H1 (cell line): ENCODE measurements at places on chromosomes 7 and 10. TPM values are rescaled to one million over a fixed set of nuclear protein-coding genes. Genes with fewer than 3 reads are reported as not detected.

- no peaks in the 10 kb centered on the region for H3K36me3 ChIP-seq
- peak; percentile 34 for DNase-seq
- no peak overlapping the region for H3K4me3 ChIP-seq
- no peak overlapping the region for H3K27ac ChIP-seq
- H3K27me3 ChIP-seq = no peaks in the 10 kb centered on the region
Measured at GRCh38 chr10:86963341-86963919, 4.9 kb upstream of the ADIRF start.

PSMC2 gene
- 139 and 141 TPM in 2 replicates for total RNA-seq

DNA sequence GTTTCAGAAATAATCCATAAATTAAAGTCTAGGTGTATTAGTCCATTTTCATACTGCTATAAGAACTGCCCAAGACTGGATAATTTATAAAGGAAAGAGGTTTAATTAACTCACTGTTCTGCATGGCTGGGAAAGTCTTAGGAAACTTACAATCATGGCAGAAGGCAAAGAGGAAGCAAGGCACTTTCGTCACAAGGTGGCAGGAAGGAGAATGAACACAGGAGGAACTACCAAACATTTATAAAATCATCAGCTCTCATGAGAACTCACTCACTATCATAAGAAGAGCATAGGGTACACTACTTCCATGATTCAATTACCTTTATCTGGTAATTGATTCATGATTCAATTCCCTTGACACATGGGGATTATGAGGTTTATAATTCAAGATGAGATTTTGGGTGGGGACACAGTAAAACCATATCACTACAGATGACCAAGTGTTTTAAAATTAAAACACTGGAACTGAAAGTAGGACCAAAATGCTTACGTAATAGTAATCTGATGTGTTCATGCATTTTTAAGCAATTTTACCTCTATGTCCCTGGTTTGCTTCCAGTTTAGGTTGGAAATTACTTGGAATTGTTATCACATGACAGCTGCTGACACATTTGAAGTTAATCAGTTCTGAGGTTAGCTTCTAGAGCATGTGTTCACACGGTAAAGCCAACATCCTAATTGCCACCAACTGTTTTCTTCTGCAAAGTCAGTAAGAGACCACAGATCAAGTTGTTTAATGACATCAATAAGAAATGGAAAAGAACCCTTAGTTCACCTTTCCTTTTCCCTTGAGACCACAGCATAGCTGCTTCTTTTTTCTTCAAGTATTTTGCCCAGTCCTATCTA, 48.4 kb upstream of the SEMA3C start:
- no peak for DNase-seq
- H3K4me1 ChIP-seq = no peaks in the 10 kb centered on the region
- no peaks in the 10 kb centered on the region for H3K27me3 ChIP-seq
- no peaks in the 10 kb centered on the region for H3K36me3 ChIP-seq
- no peak overlapping the region for H3K27ac ChIP-seq

DNA sequence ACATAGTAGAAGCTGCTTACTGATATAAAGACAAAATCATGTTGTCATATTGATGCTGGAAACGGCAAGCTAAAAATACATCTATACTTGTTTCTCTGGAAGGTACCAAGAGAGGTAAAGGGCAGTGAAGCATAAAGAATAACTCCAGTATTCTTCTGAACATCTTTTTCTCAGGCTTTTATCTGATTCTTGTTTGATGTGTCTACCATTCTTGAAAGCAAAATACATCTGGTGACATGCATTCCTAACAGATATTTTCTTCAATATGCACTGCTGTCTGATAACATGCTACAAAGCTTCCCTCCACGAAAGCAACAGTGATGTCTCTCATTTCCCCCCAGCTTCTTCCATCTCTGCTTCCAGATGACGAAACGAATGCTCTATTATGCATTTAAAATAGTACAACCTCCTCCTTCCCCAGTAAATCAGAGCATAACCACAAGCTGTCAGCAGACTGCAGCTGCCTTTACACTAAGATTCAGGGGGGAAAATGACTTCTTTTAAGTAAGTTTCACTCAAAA, 100.8 kb downstream of the ARHGAP21 start:
- H3K36me3 ChIP-seq = no peaks in the 10 kb centered on the region; the same call in 1 of the 2 replicates
- H3K4me1 ChIP-seq = no peaks in the 10 kb centered on the region
- DNase-seq = no peak
- H3K27ac ChIP-seq = no peak overlapping the region

- no peaks in the 10 kb centered on the region for H3K27me3 ChIP-seq
- no peaks in the 10 kb centered on the region for H3K4me1 ChIP-seq
- no peak overlapping the region for H3K4me3 ChIP-seq
- no peak overlapping the region for H3K27ac ChIP-seq
- H3K36me3 ChIP-seq = no peaks in the 10 kb centered on the region
Measured at GRCh38 chr7:124084024-124084423, 51.2 kb upstream of the TMEM229A start.

- no peaks in the 10 kb centered on the region; the same call in 1 of the 2 replicates for H3K4me1 ChIP-seq
- H3K4me3 ChIP-seq = no peak overlapping the region
- no peak overlapping the region for H3K27ac ChIP-seq
- peaks cover 36% of the 10 kb centered on the region for H3K36me3 ChIP-seq
Measured at GRCh38 chr7:105101864-105102263, 87.9 kb downstream of the KMT2E start.

- no peaks in the 10 kb centered on the region for H3K27me3 ChIP-seq
- H3K4me3 ChIP-seq = no peak overlapping the region
- H3K4me1 ChIP-seq = peaks cover 2% of the 10 kb centered on the region
- no peak for DNase-seq
Measured at GRCh38 chr7:47401611-47402570, 180.0 kb downstream of the TNS3 start.
